ENCODE measurements at places on chromosomes 2 and 18. TPM values are rescaled to one million over a fixed set of nuclear protein-coding genes. Genes with fewer than 3 reads are reported as not detected.
A peak's percentile ranks its signal among the peaks of the same experiment; 100 is the strongest.

The CAPN14 gene
- total RNA-seq, result 0.26 TPM

The SEMA4F gene
- total RNA-seq, result 4.9 TPM

- no peak for DNase-seq
Observed at GRCh38 chr2:185404578-185404977, 334.0 kb upstream of the FSIP2 start.

The SERPINB13 gene
- total RNA-seq, result not detected

GRCh38 chr2:222795450-222796357, 65.1 kb upstream of the ACSL3 start:
- peak; percentile 69 for DNase-seq

The LIMS3 gene
- 3.3 TPM for total RNA-seq

DNA sequence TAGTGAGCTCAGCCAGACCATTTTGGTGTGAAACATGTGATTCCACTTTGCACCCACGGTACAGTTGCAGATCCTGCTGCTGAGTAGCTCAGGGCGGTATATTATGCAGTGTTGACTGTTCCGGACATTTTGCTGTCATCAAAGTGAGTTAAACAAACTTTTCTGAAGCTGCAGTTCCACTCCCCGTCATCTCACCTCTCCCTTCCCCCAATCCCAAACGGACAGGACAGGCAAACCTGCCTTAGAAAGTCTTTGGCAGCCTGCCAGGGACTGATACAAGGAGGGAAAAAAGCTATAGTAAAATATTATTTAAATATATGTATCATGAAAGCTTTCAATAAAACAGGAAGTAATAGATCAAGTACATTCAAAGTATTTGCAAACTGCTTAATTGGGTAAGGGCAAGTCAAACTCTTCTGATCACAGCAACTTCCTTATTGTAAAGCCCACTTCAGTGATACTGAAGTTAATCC, 35.5 kb upstream of the SP5 start:
- peak; percentile 30 for DNase-seq

DNA sequence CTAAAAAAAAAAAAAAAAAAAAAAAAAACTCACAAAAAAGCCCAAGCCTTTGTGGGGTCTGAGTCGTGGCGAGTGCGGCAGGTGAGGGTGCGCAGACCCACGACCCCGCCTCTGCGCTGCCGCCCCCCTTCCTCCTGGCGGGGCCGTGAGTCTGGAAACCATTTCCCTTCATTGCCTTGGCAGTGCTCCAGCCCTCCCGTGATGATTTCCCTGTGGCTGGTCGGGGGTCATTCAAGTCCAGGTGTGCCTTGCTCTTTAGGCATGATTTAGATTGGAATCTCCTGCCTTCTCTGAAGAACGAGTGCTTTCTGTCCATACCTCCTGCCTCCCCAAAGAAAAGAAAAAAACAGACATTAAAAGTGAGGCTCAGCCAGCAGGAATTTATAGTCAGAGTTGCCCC, 161.8 kb downstream of the FAM210A start:
- DNase-seq, result no peak

- DNase-seq, result no peak
Observed at GRCh38 chr18:46829947-46830346, 73.1 kb upstream of the ST8SIA5 start.

DNA sequence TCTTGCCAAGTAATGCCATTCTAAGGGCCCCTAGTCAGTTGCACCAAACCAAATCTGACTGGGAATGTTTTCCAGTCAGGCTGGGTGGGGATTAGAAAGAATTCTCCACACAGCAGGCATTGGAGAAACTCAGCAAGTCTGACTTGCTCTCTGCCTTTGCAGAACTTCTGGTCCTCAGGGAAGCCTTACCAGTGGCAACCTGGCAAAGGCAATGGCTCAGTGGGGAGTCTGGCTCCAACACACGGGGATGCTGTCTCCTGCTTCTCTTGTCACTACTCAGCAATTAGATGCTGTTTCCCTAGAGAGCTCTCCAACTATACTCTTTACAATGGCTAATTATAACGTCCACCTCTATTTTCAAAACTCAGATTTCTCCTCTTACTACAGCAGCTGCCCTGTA, 810.7 kb downstream of the LRRTM4 start:
- no peak for DNase-seq
